Natural killer cell (primary cell): ENCODE measurements at places on chromosomes 2 and 18. TPM values are rescaled to one million over a fixed set of nuclear protein-coding genes. Genes with fewer than 3 reads are reported as not detected.

The MAP3K19 gene
- not detected for total RNA-seq

The KCNJ3 gene
- total RNA-seq: not detected

The FBXO15 gene
- total RNA-seq: 0.50 TPM

DNA sequence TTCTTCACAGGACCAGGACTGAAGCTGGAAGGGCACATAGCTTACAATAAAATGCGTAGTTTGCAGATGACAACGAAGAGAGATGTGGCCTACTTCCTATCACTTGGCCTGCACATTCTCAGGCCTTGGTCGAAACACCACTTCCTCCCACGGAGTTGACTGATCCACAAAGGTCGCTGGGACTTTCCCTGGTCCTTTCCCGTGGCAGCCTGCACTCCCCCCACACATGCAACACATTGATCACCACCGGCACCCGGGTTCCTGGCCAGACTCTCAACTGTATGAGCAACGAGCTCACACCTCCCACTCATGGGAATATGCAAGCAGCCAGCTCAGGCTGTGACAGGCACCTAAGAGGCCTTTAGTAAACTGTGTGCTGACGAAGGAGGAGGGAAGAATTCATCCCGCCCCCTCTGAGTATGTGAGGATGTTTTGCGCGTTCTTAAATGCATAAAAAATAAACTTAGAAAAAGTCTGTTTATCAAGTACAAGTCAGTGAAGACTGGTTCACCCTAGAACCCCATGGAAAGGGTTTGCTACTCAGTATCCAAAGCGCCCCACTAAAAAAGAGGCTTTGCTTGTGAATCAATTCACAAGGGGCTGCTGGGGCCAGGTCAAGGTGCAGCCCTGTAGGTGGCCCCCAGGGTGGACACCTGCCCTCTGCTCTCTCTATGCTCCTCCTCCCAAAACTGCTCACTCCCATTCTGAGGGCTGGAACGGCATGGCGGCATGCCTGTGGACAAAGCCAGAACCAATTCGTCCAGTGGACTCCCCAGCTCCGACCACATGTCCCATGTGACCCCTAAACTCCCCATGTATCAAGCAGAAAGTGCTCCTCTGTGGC is 154.3 kb downstream of the EIPR1 start:
- H3K4me3 ChIP-seq: no peak overlapping the region
- no peaks in the 10 kb centered on the region for H3K27me3 ChIP-seq
- peaks cover 30% of the 10 kb centered on the region for H3K4me1 ChIP-seq
- peak overlapping the region; percentile 86 for H3K27ac ChIP-seq
- DNase-seq: peak; percentile 90
- no peaks in the 10 kb centered on the region for H3K36me3 ChIP-seq

DNA sequence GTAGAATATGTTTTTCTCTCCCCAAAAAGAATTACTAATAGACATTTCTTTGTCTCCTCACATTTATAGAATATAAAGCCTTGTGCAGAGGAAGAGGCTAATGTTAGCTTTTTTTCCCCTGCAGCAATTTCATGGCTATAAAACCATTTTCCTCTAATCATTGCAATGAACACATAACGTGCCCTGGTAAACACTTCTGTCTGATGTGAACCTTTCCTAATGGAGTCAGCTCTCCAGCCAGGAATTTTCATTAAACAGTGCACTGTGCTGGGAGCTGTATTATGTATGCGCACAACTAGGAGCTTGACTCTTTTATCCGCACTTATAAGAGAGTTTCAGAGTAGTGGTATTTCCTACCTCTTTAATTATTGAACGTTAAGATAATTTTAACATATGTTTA is 63.9 kb upstream of the SPATS2L start:
- no peaks in the 10 kb centered on the region for H3K4me1 ChIP-seq
- no peaks in the 10 kb centered on the region for H3K27me3 ChIP-seq
- DNase-seq: no peak
- no peak overlapping the region for H3K4me3 ChIP-seq
- no peaks in the 10 kb centered on the region for H3K36me3 ChIP-seq

DNA sequence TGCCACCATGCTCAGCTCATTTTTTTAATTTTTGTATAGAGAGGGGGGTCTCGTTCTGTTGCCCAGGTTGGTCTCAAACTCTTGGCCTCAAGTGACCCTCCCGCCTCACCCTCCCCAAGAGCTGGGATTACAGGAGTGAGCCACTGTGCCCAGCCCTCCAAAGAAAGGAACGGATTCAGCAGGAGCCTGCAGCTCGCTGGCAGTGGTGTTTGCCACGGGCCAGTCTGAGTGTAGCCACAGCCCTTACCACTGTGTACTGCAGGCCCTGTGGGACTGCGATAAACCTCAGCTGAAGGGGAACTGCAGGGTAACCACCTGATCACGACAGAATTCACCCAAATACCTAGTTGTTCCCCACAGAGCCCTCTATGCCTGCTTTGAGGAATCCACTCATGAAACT is 6.8 kb downstream of the COPS9 start:
- DNase-seq: no peak
- peaks cover 1% of the 10 kb centered on the region for H3K4me1 ChIP-seq
- no peak overlapping the region for H3K27ac ChIP-seq
- H3K4me3 ChIP-seq: no peak overlapping the region

DNA sequence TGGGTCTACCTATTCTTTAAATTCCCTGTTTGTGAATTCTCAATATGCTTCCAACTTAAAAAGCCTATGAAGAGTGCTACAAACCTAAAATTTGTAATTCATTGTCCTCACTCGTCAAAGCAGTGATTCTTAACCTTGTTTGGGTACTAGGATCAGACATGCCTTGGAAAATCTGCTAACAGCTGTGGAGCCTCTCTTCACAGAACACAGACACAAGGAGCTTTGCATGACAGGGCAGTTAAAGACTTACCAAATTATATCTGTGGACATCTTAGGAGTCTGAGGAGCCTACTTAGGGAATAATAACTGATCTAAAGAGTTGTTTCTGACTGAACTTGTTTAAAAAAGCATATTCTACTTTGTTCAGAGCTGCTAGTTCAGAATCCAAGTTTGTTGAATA is 38.1 kb downstream of the TMEM87B start:
- no peaks in the 10 kb centered on the region for H3K27me3 ChIP-seq
- H3K4me1 ChIP-seq: no peaks in the 10 kb centered on the region
- H3K27ac ChIP-seq: no peak overlapping the region
- no peak for DNase-seq
- peaks cover 52% of the 10 kb centered on the region for H3K36me3 ChIP-seq

The RNF138 gene
- total RNA-seq: 87.7 TPM

The PRKAG3 gene
- total RNA-seq: not detected

DNA sequence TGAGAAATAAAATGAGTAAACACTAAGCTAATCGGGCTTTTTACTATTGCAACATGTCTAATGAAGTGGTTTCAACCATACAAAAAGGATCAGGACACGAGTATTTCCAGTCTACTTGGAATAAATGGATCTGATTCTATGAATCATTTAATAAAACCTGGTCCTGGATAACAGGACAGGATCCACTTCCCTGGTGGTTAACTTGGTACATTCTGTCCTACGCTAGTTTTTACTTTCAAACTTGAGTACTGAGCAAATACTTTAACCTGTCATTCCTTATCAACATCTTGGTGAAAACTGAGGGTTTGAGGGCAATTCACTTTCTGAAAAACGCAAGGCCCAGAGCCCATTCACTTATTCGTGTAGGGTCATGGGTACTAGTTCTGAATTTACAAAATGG is 33.5 kb downstream of the CHST10 start:
- no peaks in the 10 kb centered on the region for H3K4me1 ChIP-seq
- DNase-seq: no peak
- H3K27ac ChIP-seq: no peak overlapping the region
- no peaks in the 10 kb centered on the region for H3K36me3 ChIP-seq

DNA sequence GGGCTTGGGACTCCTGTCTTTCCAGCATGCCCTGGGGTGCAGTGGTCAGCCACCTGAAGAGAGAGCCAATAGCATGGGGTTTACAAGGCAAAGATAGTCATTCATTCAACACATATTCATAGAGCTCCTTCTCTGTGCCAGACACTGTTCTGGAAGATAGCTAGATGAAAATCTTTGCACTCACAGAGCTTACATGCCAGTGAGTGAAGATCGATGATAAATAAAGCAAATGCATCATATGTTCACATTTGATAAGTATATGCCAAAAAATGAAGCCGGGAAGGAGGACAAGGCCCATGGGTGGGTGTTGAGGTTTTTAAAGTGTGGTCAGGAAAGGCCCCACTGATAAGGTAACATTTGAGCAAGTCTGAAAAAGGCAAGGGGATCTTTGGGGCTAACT is 130.8 kb upstream of the CDCA7 start:
- no peak for DNase-seq
- H3K4me3 ChIP-seq: no peak overlapping the region
- H3K4me1 ChIP-seq: no peaks in the 10 kb centered on the region
- H3K27me3 ChIP-seq: no peaks in the 10 kb centered on the region
- H3K36me3 ChIP-seq: no peaks in the 10 kb centered on the region
- H3K27ac ChIP-seq: no peak overlapping the region

- H3K27ac ChIP-seq: peak overlapping the region; percentile 96
- no peak for DNase-seq
- no peaks in the 10 kb centered on the region for H3K36me3 ChIP-seq
- H3K4me1 ChIP-seq: peaks cover 100% of the 10 kb centered on the region
- no peaks in the 10 kb centered on the region for H3K27me3 ChIP-seq
- no peak overlapping the region for H3K4me3 ChIP-seq
Observed at GRCh38 chr18:48837676-48838075, 113.1 kb downstream of the SMAD7 start.

The INPP5D gene
- total RNA-seq: 498 TPM

GRCh38 chr2:64120928-64121327 is 23.3 kb downstream of the PELI1 start:
- no peak for DNase-seq
- H3K27me3 ChIP-seq: no peaks in the 10 kb centered on the region

The TUBB6 gene
- 0.97 TPM for total RNA-seq

DNA sequence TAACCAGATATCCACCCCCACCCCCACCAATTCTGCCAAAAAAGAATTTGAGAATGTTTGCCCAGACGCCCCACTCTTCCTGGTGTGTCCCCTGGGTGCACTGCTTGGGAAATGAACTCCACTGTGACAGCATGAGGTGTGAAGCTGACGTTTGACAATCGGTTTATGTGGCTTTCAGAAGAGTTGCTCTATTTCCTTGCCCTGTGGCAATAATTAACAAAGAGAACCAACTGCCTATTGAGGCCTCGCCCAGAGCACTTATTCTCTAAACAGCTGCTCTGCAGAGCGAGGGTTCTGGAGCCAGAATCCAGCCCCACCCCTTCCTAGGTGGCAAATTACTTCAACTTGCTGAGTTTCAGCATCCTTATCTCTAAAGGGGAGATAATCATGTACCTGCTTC is 115.8 kb upstream of the SIX3 start:
- no peaks in the 10 kb centered on the region for H3K27me3 ChIP-seq
- H3K27ac ChIP-seq: no peak overlapping the region
- no peaks in the 10 kb centered on the region for H3K36me3 ChIP-seq

The DNER gene
- total RNA-seq: not detected

GRCh38 chr18:68833756-68834155 is 35.9 kb downstream of the CCDC102B start:
- H3K27me3 ChIP-seq: no peaks in the 10 kb centered on the region
- DNase-seq: no peak
- no peaks in the 10 kb centered on the region for H3K36me3 ChIP-seq
- H3K4me1 ChIP-seq: no peaks in the 10 kb centered on the region
- H3K27ac ChIP-seq: no peak overlapping the region
- H3K4me3 ChIP-seq: no peak overlapping the region

DNA sequence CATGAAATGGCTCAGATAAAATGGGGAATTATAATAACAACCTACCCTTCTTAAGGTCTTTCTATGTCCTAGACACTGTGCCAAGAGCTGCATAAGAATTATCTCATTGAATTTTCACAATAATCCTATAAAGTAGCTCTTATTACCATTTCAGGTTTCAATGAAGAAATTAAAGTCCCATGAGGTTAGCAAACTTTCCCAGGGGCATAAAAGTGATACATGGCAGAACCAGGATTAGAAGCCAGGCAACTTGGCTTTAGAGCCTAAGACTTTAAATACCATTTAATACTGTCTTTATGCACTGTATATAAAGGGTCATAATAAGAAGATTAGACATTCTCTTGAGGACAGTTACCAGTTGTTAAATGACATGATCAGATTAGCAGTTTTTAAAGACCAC is 130.1 kb downstream of the GCA start:
- no peak overlapping the region for H3K4me3 ChIP-seq
- no peak overlapping the region for H3K27ac ChIP-seq
- no peak for DNase-seq
- no peaks in the 10 kb centered on the region for H3K27me3 ChIP-seq
- H3K4me1 ChIP-seq: no peaks in the 10 kb centered on the region

The CD207 gene
- not detected for total RNA-seq

The UGT1A9 gene
- not detected for total RNA-seq

The PELI1 gene
- total RNA-seq: 42.3 TPM

The RAPGEF4 gene
- total RNA-seq: not detected
